ENCODE measurements at places on chromosomes 6 and 20.

GRCh38 chr6:139882977-139883728 is 508.7 kb upstream of the CITED2 start:
- no peak for DNase-seq

- DNase-seq, result no peak
These were observed 24.9 kb downstream of the EPHA7 start for GRCh38 chr6:93394471-93394870.

DNA sequence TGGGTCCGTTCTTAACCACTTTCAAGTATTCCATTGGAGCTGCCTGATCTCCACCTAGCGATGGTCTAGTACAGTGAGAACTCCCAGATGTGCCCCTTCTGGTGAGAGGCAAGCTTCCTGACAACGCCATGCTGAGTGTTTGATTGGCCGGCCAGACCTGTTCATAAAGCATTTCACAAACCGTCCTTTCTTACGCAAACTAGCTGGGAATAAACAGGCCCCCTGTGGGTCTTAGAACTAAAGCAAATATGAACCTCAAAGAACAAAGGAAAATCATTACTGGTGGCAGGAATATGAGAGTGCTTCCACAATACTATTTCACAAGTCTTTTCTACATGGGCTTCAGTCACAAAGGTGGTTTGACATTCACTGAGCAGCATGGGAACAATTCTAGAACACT is 15.6 kb upstream of the GCNT2 start:
- DNase-seq, result no peak

DNA sequence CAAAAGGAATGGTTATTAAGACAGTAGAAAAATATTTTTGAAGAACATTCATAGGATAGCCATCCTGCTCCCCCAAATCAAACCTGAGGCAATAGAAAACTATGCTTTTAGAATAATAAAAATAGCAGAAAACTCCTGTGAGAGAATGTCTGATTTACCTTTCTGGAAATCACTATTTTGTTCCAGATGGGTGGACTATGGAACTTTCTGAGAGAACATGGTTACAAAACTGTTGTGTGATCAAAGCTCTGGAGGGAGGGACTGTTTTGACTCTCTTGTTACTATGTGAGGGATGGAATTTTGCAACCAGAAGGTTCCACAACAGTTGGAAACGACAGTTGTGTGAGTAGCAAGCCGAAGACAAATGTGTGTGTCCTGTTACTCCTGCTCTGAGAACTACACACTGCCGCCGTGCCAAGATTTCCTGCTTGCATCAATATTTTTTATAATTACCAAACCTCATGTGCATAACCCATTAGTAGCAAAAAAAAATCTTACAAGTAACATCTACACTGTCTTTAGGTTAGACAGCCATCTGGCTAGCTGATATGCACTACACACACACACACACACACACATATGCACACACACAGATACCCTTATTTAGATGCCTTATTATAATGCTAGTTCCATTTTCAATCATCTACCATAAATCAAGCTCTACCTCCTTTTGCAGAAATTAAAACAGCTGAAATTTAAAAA is 11.0 kb upstream of the HIVEP1 start:
- DNase-seq, result no peak

DNA sequence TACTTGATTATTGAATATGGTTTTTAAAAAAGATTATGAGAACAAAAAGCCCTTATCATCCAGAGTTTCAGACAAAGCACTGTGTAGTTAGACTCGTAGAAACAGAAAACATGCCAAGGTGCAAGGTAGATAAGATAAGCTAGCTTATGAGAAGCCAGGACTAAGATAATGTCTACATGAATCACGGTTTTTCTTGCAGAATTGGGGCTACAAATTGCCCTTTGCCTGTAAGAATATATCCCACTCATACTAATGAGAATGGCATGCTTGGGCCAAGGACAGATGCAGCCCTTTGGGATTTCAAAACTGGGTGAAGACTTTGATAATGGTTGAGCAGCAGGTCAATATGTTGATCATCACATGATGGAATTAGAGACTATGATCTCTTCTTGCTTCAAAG is 165.3 kb upstream of the PREP start:
- no peak for DNase-seq

DNA sequence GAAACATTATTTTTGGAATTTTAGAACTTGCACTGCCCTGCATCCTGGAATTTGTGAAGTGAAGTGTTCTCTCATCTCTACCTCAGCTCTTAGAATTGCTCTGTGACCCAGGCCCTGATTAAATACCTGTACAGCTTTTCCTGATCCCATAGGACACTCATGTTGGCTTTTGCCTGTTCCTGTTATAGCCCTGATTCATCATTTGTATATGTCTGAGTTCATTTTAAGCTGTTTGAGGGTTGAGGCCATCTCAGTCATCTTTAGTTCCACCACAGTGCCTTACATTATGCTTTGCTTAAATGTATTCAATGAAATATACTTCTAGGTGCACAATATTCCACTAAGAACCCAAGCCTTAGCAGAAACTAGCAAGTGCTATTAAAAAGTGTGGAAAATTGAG is 26.4 kb downstream of the ZFAND3 start:
- no peak for DNase-seq

DNA sequence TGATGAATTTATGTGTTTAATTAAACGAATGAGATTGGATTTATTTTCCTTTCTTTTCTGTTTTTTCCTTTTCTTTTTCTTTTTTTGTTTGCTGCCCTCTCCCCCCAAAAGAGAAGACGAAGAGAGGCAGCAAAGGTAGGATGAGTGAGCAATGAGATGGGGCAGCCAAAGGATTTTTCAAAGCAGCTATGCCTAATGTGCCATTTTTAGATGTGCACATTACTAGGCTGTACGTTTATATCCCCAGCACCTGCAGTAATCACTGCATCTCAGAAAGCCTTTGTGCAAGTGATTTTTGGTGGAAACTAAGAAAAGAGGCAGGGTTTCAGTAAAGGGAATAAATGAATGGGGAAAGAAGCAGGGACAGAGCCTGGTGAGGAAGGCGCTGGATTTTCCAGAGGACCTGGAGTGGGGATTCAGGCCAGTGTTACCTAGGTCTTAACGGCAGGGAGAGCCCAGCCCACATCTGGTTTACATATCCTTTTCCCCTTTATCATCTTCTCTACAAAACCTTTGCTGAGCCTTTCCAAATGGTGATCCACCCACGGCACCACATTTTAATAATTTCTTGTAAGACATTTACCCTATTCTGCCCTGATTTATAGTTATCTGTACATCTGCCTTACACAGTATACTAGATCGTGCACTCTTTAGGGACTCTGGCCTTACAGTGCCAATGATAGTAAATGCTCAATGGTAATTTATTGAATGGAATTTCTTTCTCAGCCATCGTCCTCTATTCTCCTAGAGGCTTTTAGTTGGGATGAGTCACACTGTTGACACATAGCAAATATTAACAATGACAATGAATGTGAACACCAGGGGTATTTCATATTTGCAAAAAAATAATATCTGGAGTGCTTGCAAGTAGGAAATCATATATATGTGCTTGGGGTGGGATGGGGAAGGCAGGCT is 38.3 kb upstream of the ATXN1 start:
- DNase-seq, result no peak

- no peak for DNase-seq
These were observed 1026.6 kb downstream of the EYS start for GRCh38 chr6:64680446-64680845.

DNA sequence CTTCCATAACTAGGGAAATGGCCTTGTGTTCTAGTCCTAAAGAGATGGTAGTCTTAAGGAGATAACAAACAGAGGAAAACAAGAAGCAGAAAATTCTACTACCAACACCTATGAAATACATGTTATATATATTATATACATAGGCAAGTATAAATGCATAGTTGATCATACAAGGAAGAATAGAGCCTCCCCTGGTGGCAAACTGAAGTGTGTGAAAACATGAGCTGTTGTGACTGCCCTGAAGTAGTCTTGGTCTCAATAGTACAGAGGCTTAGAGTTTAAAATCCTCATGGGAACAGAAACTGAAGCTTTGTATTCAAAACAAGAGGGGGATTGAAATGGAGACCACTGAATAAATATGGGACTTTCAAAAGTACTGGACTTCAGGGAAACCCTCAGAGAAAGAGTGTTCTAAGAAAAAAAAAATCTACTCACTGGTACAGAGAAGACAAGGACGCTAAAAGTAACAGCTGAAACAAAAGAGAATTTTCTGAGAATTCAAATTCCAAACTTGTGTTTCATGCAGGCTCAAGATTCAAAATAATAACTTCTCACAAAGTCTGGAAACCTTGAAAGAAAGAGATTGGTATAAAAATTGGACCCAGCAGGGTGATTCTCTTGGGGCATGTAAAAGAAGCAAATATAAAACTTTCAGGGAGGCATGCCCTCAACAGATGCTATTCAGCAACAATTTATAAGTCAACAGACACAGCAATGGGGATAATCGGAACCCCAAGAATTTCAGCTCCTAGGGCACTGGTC is 59.7 kb upstream of the SAMD3 start:
- peak; percentile 10 for DNase-seq

- DNase-seq, result no peak
These were observed 268.5 kb upstream of the QKI start for GRCh38 chr6:163146036-163146435.

GRCh38 chr6:47457370-47457769 is 20.2 kb upstream of the CD2AP start:
- DNase-seq, result no peak

- DNase-seq, result no peak
These were observed 101.4 kb downstream of the IRF4 start for GRCh38 chr6:492816-493414.

GRCh38 chr6:7243179-7243981 is 69.6 kb downstream of the SSR1 start:
- DNase-seq, result peak; percentile 51

DNA sequence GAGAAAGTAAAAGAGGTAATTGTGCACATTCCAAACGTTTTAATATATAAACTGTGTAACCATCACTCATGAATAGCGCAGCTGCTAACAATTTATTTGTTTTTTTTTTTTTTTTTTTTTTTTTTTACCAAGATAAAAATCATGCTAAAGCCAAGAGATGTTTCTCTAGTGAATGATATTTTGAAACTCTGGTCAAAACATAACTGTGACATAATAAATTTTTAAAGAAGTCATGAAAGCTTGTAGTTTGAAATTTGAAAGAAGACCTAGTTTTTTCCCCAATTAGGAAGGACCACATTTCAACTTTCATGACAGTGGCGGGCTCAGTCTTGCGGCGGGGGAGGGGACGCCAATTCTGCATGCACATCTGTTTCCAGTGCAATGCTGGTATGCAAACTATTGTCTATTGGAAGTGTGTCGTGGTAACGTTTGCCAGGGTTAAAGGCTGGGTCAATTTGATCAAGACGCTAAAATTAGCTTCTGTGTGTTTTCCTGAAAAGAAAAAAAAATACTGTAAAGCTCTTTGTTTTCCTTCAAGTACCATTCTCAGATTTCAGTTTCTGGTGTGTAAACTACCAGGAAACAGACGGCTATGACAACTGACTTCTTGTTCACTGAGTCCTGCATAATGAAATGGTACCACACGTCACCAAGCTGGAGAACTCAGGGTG is 211.9 kb downstream of the FOXC1 start:
- DNase-seq, result no peak

DNA sequence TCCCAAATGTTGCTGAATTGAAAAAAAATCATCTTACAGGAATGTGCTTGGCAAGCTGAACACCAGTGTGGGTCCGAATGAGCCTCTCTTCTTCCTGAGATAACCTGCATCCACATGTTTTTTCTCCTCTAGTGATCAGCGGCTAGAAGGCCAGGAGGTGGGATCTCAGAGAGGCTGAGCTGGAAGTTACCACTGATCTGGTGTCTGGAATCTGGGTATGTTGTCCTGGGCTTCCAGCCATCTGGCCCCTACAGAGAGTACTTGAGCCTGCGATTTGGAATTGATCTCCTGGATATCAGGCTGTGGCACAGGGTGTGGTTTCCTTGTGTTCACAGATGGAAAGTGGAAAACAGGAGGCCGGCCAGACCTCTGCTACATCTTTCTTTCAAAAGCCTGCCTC is 35.9 kb downstream of the SULF2 start:
- DNase-seq, result no peak

GRCh38 chr6:79627422-79627821 is 3.7 kb upstream of the SH3BGRL2 start:
- DNase-seq, result no peak

DNA sequence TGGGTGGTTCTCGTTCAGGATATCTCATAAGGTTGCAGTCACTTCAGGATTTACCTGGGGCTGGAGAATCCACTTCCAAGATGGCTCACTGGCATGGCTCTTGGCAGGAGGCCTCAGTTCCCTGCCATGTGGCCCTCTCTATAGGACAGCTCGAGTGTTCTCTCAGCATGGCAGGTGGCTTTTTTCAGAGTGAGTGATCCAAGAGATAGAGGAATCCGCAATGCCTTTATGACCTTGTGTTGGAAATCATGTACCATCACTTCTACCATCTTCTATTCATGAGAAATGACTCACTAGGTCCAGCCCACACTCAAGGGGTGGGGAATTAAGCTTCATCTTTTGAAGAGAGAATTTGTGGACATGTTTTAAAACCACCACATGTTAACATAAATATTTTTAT is 37.8 kb downstream of the PPP1R16B start:
- DNase-seq, result no peak

GRCh38 chr6:45608252-45608913 is 230.6 kb upstream of the SUPT3H start:
- DNase-seq, result no peak
